ENCODE measurements at places on chromosomes 11 and 22.

DNA sequence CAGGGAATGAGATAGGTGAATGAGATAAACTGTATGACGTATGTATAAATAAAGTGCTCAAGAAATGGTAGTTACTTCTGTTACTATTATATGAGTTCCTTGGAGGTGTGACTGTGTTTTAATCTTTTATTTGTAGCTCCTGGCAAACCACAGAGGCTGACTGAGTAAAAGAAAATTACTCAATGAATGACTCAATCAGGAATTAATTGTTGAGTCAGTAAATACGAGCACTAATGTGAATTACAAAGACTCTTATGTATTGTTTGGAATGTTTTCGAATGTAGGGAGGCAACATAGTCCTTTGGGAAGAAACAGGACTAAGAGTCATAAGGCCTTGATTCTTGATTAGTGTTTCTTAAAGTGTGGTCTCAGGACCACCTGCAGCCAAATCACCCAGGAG is 51.1 kb upstream of the BLID start:
- no peak for DNase-seq

DNA sequence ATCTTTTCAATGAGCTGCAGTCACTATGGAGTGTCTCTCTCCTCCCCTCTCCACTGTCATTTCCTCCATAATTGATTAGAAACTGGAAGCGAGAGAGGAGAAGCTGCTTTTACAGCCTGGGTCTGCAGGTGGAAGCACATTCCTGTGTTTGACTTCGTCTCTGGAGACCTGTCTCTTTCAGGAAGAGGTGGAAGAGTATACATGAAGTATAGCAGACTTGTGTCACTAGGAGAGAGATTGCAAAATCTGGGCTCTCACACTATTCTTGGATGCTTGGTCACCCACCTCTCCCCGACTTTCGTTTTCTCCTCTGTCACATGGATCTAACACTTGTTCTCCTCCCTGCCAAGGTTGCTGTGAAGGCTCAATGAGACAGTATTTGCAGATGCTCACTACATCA is 323.3 kb downstream of the NTM start:
- no peak for DNase-seq

DNA sequence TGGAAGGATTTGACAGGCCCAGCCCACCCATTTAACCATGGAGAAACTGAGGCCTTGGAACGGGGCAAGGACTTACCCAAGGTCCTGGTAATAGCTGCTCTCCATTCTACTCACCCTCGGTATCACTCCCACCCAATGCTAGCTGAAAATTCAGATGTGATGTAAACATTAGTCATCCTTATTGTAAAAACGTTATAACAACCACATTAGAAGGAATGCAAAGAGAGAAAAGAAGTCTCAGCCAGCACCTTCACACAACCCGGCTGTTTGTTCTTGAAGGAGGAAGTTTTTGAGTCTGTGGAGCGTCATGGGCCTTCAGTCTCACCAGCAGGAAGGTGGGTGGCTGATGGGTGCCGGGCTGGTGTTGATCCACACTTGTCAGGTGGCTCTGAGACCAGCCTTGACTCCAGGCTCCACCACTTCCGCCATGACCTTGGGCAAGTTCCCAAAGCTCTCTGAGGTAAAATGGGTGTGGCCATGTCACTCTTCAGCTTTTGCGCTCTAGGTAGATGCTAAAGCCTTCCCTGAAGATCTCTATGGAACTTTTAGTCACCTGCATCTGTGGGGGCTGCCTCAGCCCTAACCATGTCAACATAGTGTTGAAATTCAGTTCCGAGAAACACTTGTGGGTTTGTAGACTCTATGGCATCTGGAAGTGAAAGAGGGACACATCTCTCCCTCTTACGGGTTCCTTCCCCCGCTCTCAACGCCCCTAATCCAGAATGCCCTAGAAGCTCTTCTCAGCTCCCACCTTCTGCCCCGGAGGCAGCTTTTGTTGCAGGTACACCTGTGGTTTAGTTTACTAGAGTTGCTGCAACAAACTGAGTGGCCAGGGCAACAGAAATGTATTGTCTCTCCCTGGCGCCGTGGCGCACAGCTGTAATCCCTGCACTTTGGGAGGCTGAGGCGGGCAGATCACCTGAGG is 14.8 kb downstream of the CD6 start:
- no peak for DNase-seq

DNA sequence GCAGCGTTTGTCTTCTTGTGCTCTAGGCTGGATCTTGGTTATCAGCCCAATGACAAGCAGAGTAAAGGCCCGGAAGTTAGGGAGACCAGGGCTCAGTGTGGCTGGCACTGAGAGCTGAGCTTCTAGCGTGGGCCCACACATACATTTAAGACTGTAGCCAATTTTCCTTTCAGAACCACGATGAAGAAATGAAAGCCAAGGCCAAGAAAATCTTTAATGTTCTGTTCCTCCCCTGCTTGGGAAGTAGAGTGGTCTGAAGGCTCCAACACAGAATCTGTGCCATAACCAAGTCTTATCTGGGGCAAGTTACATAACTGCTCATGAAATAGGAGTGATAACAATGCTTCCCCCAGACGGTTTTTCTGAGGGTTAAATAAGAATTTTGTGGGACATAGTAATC is 4.7 kb upstream of the ST3GAL4 start:
- DNase-seq = no peak

GRCh38 chr11:116117331-116118137 is 613.3 kb upstream of the CADM1 start:
- no peak for DNase-seq

GRCh38 chr22:44179989-44180705 is 578 bp upstream of the PARVG start:
- no peak for DNase-seq

DNA sequence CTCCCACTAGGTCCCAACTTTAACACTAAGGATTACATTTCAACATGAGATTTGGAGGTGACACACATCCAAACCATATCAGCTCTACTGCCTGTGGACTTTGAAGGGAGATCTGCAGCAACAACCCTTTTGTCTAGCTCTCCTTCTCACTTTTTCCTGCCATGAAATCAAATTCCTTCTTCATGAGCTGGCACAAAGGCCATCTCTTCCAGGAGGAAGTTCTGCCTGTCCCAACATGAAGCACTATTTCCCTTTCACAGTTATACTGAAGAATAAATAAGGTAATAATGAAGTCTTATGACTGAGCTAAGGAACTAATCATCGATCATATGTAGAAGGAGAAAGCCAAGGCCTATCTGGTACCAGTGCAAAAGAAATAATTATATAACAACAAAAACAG is 253.5 kb upstream of the TENM4 start:
- no peak for DNase-seq

- no peak for DNase-seq
Observed at GRCh38 chr11:126311401-126312291, 7.8 kb downstream of the DCPS start.

GRCh38 chr11:16924826-16925560 is 89.2 kb downstream of the PLEKHA7 start:
- DNase-seq = no peak

DNA sequence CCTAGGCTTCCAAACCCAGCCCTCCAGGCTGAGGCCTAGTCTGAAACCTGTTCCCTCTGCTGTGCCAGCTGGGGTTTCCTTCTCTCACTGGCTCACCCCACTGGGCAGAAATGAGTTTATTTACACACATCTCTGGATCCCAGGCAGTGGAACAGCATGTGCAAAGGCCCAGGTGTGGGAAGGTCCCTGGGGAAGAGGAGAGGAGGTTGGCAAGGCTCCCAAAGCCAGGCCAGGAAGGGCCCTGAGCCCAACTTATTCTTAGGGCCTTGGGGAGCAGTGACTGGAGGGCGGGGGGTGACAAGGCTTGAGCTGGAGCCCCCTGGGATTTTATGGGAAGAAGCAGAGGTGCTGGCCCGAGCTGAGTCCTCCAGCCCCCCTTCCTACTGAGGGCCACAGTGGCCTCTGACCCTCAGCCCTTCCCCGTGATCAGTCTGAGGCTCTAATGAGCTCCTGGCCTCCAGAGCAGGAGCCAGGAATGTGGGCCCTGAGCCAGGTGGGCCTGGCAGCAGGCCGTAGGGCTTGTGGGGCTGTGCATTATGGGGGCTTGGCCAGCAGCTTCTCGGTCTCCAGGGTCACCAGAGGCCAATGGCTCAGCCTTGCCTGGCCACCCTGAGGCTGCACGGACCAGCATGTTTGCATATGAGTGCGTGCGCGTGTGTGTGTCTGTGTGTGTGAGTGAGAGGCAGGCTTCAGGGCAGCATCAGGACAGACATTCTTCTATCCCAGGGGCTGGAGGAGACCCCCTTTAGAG is 2.9 kb downstream of the MYO7A start:
- DNase-seq = no peak

GRCh38 chr11:61413496-61413895 is 16.3 kb downstream of the CPSF7 start:
- no peak for DNase-seq

DNA sequence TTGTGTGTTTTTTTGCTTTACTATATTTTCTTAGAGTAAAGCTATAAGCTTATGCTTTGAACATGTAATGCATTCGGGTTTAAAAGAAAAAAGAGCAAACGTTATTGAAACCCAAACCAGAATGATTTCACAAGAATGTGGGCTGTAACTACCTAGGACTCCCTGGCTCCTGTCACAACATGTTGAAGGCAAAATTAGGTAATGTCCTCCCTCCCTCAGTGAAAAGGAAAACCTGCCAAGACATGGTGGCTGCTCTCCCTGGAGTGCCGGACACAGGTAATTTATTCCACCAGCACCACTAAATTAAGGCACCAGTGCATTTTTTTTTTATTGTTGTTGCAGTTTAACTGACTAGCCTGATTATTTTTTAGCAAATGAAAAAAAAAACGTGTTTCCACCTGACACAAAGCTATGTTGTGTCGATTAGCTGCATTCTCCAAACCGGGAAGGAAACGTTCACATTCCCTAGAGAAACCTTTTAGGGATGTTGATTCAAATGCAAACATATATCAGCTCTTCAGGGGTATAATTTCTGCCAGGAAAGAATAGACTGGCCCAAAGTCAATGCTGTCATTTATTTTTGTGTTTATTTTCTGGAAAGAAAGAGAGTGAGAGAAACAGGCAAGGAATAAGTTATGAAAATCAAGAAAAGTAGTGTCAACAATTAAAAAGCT is 134.6 kb downstream of the CCDC34 start:
- DNase-seq = no peak

DNA sequence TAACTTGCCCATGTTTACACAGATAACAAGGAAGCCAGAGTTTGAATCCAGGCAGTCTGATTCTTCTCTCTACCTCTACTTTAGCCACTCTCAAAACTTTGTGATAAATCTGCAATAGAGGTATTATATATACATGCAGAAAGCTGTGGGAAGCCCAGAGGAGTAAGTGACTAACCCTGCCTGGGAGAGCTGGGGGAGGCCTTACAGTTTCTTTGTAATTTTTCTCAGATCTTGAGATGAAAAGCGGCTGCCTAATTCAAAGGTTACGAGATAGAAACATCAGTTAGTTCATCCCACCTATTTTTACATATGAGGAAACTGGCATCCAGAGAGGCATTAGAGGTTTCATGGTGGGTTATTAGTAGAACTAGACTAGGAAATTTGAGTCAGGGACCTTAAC is 4.9 kb downstream of the STIM1 start:
- DNase-seq = no peak

DNA sequence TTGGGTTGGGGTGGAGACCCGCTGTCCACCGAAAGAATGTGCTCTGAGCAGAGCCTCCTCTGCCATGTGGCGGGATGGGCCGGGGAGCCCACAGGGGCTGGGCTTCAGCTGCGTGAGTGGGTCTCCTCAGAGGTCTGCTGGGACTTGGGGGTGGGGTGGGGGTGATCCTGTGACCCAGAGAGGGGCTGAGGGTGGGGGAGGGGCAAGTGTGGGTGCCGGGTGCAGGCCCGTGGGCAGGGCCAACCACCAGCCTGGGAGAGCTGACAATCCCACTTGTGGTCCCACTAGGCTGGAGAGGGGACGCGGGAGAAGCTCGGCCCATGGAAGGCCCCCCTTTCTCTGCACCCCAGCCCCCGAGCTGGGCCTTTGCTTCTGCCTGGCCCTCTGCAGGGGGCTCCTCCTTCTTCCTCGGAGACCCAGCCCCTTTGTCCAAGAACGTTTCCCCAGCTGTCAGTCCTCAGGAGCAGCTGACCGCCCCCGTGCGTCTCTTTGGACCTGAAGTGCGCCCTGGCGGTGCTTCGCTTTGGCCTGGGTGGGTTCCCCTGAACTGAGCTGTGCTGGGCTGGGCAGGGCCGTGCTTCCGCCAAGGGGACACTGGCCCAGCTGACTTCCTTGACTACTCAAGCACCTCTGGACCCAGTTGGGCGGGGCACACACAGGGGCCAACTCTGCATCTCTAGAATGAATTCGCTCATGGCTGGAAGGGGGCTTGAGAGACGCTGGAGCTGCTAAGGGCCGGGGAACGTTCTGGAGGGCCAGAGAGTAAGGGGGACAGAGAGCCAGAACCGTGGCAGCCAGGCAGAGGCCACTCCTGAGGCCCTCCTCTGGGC is 30.2 kb downstream of the OSBPL5 start:
- DNase-seq = no peak

DNA sequence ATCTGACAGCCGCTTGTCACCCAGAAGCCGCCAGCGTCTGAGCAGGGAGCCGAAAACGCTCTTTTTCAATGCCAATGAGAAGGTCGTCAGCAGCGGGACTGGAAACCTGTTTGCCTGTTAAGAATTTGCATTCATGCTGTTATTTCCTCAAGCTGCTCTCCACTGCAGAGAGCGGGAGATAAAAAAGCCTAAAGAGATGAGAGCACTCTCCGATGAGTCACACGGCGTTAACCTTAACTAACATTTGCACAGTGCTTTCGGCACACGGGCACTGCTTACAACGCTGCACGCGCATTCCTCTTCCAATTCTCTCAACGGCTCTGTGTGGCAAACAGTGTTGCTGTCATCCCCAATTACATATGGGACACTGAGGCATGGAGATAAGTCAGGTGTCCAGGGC is 40.0 kb upstream of the RTL6 start:
- DNase-seq = no peak

GRCh38 chr11:111975076-111975806 is 38.1 kb downstream of the DIXDC1 start:
- DNase-seq = no peak

- no peak for DNase-seq
Observed at GRCh38 chr11:74310857-74311256, 583 bp downstream of the P4HA3 start.

DNA sequence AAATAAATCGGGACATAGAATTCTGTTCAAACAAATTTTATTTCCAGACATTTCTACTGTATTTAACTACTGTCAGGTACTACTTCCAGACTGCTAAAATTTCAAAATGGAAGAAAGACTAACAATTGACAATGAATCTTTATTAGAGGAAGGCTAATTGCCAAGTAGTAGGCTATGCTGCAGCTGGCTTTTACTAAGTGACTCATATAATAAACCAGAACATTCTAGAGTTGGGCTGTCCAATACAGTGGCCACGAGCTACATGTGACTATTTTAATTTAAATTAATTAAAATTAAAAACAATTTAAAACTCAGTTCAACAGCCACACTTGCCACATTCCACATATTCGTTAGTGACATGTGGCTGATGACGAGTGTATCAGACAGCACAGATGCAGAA is 27.6 kb downstream of the CHKA start:
- DNase-seq = no peak

Measured in germinal center (tissue), 1 donor.